H7 (cell line): ENCODE measurements at places on chromosomes 4 and X. TPM values are rescaled to one million over a fixed set of nuclear protein-coding genes. Genes with fewer than 3 reads are reported as not detected.
A peak's percentile ranks its signal among the peaks of the same experiment; 100 is the strongest.

DNA sequence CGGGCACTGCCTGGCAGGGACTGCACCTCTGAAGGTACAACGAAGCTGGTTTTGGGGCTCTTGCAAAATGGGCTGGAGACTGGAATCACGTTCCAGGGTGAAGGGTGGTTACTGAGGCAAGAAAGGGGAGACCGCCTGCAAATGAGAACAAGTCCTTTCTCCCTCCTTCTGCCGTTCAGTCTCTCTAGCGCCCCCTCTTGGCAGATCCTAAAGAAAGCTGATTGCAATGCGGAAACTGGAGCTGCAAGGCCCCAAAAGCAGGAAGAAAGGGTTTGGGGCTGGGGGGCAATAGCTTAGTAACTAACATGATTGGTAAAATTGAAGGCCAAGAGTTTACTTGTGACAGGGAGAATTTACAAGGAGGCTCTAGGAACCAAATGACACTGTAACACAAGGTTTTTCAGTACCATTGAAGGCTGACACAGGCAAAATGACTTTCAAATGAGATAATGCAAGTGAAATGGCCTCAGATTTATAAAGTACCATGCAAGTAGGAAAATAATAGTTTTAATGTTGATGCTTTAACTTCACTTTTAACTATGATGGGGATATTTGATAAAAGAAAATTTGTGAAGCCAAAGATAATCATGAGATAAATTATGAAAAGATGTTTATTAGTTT, 222.7 kb upstream of the HAND2 start:
- DNase-seq = peak; percentile 44

DNA sequence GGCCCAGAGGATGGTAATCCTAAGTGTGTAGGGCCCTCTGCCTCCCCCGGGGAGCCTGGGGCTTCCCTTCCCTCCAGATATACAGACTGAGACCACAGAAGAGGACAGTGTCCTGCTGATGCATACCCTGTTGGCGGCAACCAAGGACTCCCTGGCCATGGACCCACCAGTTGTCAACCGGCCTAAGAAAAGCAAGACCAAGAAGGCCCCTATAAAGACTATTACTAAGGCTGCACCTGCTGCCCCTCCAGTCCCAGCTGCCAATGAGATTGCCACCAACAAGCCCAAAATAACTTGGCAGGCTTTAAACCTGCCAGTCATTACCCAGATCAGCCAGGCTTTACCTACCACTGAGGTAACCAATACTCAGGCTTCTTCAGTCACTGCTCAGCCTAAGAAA, 1.9 kb downstream of the TRO start:
- DNase-seq = no peak

DNA sequence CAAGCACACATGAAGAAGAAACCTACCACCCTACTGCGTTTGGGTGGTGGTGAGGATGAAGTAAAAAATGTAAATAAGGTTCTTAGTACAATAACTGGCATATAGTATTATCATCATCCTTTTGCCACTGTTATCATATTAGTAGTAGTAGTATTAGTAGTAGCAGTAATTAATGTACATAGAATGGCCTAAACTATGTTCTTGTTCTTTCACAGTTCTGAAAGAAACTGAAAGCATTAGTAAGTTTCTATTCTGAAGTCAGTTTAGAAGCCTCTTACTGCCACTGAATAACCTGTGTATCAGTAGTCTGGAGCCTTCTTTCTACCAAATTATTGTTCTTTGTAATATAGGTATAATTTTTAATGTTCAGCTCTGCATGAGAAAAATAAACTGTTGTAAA, 21.0 kb downstream of the COL4A6 start:
- DNase-seq = no peak

GRCh38 chr4:30719454-30720020, 632 bp upstream of the PCDH7 start:
- DNase-seq = peak; percentile 83

Gene PARM1
- 2.5 TPM in 2 replicates for total RNA-seq

DNA sequence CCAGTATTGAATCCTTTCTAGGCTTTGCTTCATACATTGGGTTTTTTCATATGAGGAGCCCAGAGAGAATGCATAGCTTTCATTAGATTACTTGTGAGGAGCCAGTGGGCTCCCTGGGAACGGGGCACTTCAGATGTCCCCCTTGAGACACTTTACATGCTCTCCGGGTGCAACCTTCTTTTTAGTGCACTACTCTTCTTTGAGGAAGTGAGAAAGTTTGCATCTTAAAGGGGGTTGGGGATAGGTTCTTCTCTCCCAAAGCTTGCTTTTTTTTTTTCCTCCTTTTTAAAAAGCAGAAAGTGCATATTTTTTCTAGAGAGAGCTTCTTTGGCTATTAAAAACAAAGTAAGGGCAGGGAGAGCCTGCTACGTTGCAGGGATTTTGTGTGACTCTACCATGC, 4.3 kb downstream of the HADH start:
- no peak for DNase-seq

Gene WNK3
- total RNA-seq = 13.0 and 16.5 TPM in 2 replicates

Gene BMPR1B
- 0.33 and 0.42 TPM in 2 replicates for total RNA-seq

GRCh38 chr4:113090954-113091353, 41.5 kb downstream of the ANK2 start:
- DNase-seq = no peak

DNA sequence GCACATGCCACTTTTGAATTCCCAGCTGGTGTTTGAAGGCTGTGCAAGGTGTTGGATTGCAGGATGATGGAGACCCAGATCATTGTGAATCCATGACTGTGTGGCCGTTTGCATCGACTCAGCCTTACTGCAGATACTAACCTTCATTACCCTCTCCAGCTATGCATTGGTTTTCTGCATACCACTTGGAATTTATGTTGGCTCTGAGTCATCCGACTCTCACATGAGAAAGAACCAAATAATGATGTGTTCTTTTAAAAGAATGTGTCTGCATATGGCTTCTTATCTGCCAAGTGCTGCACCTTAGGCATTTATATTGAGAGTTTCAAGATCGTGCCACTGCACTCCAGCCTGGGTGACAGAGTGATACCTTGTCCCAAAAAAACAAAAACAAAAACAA, 106.7 kb upstream of the PRKX start:
- no peak for DNase-seq

DNA sequence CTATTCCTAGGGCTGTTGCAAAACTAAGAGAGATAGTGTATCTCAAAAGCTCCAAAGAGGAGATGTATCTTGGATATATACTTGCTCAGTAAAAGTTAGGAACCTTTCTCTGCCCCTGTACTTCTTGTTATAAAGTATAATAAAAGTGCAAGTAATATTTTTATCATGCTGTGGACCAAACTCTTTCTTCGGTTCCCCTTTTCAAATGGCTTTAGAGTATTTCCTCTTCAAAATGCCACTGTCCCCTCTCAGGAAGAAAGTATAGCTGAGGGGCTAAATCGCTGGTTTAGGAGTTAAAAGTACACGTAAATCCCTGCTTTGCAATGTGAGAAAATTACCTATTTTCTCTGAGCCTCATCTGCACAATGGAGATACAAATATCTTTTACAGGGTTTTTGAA, 169.1 kb upstream of the FTHL17 start:
- DNase-seq = no peak

DNA sequence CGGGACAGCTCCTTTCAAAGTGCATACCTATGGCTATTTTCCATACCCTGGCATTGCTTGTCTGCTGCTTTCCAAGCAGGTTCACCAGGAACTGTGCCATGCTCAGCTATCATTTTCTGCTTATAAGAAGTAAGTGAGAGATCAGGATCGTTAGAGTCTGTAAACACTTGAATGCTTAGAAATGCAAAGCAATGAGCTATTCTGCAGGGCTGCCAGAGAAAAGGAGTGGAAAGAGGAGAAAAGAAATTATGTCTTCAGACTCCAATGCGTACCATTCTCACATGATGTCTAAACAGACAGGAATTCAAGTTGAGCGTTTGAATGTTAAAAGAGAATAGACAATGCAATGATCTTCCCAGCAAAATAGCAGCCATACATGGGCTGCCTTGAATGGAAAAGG, 245.5 kb upstream of the SLC7A11 start:
- DNase-seq = no peak

DNA sequence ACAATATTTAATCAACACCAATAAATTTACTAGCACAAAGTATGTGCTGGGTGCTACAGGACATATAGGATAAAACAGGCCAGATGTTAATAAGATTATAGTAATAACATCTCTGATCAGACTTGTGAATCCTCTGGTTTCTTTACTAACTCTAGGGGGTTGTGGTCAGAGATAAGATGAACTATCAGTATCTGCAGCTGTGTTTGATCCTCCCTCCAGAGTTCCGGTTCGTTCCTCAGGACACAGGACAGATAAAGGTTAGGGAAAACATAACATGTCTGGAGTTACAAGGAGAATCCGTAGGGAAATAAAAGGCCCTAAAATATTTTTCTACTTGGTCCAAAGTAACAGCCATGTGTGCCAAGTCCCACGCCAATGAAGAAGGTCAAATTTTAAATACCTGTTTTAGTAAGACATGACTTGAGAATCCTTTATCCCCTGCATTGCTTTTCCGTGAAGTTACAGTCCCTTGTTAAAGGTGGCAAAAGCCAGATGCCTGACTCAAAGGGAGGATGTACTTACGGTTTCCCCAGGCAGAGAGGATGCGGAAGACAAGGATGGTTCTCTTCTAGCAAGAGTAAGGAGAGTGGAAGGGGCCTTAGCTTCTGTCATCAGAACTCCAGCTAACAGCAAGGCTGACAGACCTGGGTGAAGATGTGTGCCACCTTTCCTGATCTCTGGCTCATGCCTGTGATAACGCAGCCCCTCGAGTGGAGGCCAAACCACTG, 44.4 kb downstream of the KIAA0232 start:
- DNase-seq = no peak

- DNase-seq = no peak
Observed at GRCh38 chrX:924017-924416, 288.4 kb downstream of the CRLF2 start.

Gene NLRP2B
- not detected in 2 replicates for total RNA-seq

DNA sequence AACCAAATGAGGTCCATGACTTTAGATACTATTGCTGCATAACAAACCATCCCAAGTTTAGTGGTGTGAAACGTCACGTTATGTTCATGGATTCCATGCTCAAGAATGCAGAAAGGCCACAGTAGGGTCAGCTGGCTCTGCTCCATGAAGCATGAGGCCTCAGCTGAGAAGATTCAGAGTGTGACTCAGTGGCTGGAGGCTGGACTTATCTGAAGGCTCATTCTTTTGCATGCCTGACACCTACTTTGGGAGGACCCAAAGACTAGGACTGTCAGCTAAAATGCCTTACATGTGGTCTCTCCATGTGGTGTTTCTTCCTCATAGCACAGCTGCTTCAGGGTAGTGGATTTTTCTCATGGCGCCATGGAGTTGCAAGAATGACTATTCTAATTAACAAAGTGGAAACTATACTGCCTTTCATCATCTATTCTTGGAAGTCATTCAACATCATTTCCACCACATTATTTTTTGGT, 11.5 kb upstream of the CCDC149 start:
- DNase-seq = no peak

Gene ARSJ
- total RNA-seq = 2.3 and 2.7 TPM in 2 replicates

DNA sequence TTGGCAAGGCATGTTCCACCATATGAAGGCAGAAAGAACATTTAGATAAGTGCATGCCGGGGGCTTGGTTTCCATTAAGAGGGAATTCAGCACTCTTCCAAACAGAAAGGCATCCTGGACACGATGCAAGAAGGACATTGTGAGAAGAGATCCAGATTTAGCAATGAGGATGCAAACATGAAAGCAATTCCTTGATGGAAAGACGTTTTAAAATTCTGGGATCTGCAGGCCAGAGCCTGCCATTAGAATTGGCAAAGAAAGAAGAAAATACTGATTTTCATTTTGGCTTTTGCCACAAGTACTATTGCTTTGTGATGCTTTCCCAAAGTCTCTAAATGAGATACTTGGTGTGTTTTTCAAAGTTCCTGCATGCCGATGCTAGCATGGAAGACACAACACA, 367.6 kb downstream of the PPP3CA start:
- DNase-seq = no peak

DNA sequence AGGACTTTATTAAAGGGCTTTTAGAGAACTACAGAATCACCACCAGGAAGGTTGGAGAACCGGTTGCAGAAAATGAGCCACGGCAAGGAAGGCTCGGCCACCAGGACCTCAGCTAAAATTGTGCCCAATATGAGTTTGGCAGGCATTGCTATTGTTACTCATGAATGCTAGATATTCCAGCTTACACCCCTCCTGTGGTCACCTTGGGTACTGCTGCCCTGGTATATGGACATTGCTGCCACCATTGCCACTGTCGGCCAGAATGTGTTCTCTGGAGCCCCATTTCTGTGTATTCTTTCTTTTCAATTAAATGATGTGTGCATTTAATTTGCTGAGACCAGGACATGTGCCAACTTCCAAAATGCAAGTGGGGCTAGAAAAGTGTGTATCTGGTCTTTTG, 626.7 kb upstream of the BOD1L1 start:
- DNase-seq = peak; percentile 20

GRCh38 chr4:119165767-119166166, 30.1 kb downstream of the MYOZ2 start:
- DNase-seq = no peak

DNA sequence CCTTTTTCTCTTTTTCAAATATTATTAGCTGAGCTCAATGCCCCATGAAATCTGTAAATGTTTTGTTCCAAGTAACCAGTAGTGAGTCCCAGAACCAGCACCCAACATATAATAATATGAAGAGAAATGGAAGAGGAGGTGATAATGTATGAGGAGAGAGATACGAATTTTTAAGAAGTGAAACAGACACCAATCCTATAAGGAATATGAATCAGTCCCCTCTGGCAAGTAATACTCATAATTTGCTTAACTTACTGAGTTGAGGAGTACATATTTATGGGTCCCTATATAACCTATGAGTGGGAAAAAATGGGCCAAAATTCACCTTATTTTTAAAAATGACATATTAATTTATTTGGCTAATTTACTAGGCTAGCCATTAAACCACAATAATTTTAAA, 8.4 kb upstream of the CBR4 start:
- no peak for DNase-seq

Gene UBE2A
- total RNA-seq = 24.9 and 26.7 TPM in 2 replicates

Gene CITED1
- total RNA-seq = 1.3 and 1.4 TPM in 2 replicates

Gene HNRNPH2
- total RNA-seq = 33.5 and 35.0 TPM in 2 replicates

- DNase-seq = no peak
Observed at GRCh38 chr4:183674153-183674552, 15.1 kb downstream of the TRAPPC11 start.

- DNase-seq = no peak
Observed at GRCh38 chr4:51942108-51942832, 77.9 kb downstream of the LRRC66 start.

DNA sequence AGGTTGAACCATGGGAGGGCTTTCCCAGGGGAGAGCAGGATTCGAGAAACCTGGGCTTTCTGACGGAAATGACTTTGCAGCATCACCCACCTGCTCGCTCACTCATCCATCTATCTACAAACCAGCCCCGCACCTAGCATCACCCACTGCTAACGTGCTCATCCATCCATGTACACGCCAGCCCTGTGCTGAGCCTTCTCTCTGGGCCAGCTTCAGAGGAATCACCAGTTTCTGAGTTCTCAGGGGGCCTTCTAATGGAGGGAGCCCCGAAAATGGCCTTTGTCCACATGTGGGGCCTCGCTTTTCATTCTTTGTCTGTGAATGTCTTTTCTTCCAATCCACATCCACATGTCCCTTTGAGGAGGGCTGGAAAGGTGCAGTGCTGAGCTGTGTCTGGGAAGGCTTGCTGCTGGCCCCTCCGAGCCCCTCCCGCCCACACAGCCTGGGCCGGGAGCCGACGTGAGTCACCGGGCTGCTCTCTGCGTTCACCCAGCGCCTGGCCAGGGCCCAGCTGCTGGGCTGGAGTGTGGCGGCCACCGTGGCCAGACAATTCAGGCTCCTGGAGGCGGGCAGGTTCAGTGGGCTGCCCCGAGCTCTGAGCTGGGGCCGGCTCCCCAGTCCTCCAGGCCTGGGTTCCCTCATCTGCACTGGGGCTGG, 14.7 kb downstream of the SORCS2 start:
- peak; percentile 86 for DNase-seq
